Bronchial epithelial cell (primary cell): ENCODE measurements at places on chromosomes 7 and 10.

GRCh38 chr10:46995234-46995633 is 84.0 kb downstream of the PTPN20 start:
- no peak for DNase-seq

DNA sequence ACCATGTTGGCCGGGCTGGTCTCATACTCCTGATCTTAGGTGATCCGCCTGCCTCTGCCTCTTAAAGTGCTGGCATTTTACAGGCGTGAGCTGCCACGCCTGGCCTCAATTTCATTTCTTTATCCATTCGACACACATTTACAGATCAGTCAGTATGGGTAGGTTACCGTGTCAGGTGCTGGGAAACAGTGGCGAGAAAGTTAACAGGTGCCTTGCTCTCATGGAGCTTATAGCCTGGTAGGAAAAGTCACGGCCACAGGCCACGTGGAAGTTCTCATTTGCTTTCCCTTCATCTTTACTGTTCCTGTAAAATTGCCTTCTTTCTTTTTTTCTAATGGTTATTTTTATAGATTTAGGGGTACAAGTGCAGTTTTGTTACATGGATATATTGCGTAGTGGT is 2.6 kb upstream of the CAMK1D start:
- no peak for DNase-seq

- no peak for DNase-seq
These were observed 5.7 kb downstream of the KIAA1549 start for GRCh38 chr7:138975343-138976104.

- DNase-seq, result no peak
These were observed 379.0 kb downstream of the SORCS1 start for GRCh38 chr10:106785528-106785927.

- no peak for DNase-seq
These were observed 55.6 kb downstream of the ARHGAP22 start for GRCh38 chr10:48549236-48549635.

GRCh38 chr7:153430931-153431330 is 621.3 kb upstream of the DPP6 start:
- no peak for DNase-seq

GRCh38 chr10:71486484-71487114 is 89.9 kb downstream of the CDH23 start:
- DNase-seq, result peak; percentile 22

DNA sequence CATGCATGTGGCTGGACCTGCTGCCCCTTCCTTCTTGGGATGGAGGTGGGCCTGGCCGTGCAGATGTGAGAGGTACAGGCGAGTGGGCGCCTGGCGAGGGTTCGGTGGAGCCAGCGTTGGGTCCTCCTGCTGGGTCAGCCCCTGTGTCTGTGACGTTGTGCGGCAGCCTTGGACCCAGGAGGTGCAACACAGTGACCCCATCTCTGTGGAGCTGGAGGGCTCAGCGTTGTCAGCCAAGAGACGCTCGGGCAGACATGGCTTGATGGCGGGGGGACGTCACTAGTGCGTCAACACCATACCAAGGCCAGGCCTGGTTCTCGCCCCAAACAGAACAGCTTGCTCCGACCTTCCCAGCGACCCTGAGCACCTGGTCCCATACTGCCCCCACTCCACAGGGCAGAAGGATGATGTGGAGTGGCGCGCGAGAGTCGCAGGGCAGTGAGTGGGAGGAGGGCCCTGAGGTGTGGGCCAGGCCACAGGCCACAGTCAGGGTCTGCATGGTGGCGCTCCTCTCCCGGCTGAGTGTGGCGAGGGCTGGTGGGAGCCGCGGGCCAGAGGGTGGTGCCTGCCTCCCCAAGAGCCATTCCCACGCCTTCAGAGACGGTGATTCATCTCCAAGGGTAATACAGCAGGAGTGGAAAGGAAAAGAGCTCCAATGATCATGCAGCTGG is 184.4 kb downstream of the DNAJB6 start:
- DNase-seq, result no peak

DNA sequence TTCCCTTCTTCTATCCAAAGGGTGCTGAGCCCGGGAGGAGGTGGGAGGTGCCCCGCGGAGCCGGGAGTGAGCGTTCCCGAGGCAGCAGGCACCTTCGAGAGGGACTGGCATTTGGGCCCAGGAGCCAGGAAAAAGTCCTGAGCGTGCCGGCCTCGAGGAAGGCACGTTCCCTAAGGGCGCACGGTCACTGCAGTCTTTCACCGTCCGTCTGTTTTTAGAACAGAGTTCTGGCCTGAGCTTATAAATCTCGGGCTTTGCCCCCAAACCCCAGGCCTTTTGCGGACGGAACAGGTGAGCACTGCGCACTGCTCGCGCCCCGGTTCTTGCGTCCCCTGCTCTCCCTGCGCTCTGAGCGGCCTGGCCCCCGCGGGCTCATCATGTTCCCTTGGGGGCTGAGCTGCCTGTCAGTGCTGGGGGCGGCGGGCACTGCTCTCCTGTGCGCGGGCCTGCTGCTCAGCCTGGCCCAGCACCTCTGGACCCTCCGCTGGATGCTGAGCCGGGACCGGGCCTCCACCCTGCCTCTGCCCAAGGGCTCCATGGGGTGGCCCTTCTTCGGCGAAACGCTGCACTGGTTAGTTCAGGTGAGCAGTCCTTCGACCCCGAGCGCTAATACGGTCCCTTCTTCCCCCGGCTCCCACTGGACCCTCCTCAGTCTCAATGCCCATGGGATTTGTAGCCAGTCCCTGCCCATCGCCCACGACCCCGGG is 442 bp downstream of the CYP26C1 start:
- no peak for DNase-seq

GRCh38 chr7:51077316-51077986 is 239.2 kb downstream of the COBL start:
- DNase-seq, result no peak

- no peak for DNase-seq
These were observed 15.1 kb downstream of the FAM53B start for GRCh38 chr10:124728830-124729661.

GRCh38 chr10:1360558-1361164 is 304.5 kb downstream of the WDR37 start:
- no peak for DNase-seq

- peak; percentile 59 for DNase-seq
These were observed 38.0 kb downstream of the PRKAG2 start for GRCh38 chr7:151838861-151839381.

DNA sequence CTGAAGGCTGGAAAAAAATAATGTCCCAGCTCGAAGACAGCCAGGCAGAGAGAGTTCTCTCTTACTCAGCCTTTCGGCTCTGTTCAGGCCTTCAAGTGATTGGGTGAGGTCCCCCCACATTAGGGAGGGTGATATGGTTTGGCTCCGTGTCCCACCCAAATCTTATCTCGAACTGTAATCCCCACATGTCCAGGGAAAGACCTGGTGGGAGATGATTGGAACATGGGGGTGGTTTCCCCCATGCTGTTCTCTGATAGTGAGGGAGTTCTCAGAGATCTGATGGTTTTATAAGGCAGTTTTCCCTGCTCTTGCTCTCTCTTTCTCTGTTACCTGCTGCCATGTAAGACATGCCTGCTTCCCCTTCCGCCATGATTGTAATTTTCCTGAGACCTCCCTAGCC is 36.6 kb upstream of the LEP start:
- DNase-seq, result no peak

GRCh38 chr7:140440593-140440992 is 36.7 kb downstream of the RAB19 start:
- no peak for DNase-seq

GRCh38 chr7:149885191-149886017 is 11.6 kb downstream of the ATP6V0E2 start:
- no peak for DNase-seq

DNA sequence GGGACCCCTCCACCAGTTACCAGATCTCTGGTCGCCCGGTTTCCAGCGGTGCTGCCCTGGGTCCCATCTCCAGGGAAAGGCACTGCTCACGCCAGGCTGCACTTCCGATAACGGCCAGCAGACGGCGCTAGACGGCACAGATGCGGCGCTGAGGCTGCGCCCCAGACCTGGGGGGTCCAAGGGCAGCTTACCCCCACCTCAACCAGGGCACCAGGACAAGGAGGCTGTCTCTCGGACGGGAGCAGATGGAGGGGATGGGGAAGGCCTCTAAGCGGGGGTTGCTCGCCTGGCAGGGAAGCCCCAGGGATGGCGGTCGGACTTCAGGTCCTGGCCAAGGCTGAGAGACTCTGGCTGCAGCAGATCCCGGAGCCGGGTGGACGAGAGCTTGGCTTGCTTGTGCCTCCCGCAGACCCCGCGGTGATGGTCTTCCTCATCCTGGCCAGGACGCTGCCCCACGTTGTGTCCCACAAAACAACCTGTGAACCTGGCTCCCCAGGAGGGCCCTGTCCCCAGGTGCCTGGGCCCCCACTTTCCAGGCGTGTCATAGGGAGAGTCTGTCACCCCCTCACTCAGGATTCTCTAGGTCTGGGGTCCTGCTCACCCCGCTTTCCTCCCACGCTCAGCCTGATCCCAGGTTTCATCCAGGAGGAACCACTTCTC is 23.9 kb upstream of the ZNF716 start:
- DNase-seq, result no peak

DNA sequence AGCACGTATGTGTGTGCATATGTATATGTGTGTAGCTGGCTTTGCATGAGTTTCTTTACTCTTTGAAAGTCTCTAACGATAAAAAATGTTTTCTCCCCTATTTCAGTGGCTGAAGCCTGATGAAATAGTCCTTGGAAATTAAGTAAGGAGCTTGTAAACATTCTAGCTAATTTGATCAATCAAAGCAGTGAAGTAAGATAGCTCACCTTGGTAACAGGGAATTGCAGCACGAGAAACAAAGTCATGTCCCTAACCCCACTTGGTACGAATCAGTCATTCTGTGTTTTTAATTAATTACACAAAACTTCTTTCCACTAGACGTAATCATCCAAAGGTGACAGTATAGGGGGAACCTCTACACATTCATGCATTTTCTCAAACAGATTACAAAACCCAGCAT is 41.5 kb downstream of the GPR37 start:
- no peak for DNase-seq

- DNase-seq, result no peak
These were observed 40.3 kb upstream of the GTF2I start for GRCh38 chr7:74617180-74617744.

GRCh38 chr10:43106256-43107091 is 29.6 kb downstream of the RET start:
- DNase-seq, result no peak

DNA sequence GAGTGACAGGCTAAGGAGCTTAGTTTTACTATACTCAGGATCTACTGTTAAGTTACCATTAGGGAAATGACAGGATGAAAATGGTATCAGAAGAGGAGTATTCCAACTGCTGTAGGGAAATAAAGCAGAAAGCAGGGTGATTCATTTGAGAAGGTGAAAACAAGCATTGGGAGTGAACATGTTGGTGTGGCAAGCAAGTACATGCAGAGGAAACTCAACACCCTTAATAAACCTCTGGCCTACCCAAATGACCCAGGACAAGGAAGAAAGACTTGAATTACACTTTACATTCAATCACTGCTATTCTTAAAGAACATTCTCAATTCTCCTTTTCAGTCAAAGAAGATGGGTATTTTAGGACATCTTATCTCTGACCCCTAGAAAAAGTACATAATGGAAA is 28.7 kb downstream of the ERLIN1 start:
- DNase-seq, result peak; percentile 96

DNA sequence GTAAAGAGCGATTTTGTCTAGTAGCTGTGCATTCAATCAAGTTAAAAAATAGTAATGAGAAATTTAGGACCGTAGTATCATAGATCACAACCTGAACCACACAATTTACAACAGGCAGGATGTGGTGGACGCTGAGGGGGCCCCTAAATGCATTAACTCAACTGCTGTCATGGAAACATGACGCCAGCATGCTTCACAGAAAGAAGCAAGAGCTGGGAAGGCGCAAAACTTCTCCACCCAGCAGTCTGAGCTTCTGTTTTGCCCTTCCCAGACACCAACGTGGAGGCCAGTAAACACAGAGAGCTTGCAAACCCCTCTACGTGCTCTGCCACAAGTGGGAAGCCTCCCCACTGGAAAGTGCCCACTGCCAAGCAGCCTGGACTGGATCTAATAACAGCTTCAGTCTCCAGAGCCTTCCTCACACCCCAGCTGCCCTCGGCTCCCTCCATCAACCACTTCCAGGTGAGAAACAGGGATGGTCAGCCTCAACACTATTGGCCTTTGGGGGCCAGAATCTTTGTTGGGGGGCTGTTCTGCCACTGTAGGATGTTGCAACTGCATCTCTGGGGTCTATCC is 151.8 kb downstream of the SFMBT2 start:
- no peak for DNase-seq

DNA sequence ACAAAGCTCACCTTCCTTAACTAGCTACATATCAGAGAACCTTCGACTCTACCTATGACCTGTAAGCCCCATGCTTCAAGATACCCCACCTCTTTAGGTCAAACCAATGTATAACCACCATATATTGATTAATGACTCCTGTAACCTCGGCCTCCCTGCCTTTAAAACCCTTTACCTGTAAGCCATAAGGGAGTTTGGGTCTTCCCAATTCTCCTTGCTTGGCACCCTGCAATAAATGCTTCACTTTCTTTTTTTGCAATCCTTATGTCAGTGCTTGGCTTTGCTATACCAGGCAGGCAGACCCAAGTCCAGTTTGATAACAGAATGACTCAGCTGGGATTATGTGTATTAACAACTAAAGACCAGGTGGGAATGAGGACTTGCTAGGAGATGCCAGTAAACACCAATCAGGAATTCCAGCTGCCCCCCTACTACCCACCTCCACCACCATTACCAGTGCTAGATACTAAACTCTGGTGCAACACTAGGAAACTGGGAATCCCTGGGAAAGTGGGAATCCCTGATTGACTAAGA is 22.0 kb upstream of the SLC35G1 start:
- DNase-seq, result peak; percentile 12
